ENCODE measurements at places on chromosomes 6 and 20. TPM values are rescaled to one million over a fixed set of nuclear protein-coding genes. Genes with fewer than 3 reads are reported as not detected.

GRCh38 chr6:1609041-1609647 lies 571 bp upstream of the FOXC1 start:
- peak; percentile 69 for DNase-seq

DNA sequence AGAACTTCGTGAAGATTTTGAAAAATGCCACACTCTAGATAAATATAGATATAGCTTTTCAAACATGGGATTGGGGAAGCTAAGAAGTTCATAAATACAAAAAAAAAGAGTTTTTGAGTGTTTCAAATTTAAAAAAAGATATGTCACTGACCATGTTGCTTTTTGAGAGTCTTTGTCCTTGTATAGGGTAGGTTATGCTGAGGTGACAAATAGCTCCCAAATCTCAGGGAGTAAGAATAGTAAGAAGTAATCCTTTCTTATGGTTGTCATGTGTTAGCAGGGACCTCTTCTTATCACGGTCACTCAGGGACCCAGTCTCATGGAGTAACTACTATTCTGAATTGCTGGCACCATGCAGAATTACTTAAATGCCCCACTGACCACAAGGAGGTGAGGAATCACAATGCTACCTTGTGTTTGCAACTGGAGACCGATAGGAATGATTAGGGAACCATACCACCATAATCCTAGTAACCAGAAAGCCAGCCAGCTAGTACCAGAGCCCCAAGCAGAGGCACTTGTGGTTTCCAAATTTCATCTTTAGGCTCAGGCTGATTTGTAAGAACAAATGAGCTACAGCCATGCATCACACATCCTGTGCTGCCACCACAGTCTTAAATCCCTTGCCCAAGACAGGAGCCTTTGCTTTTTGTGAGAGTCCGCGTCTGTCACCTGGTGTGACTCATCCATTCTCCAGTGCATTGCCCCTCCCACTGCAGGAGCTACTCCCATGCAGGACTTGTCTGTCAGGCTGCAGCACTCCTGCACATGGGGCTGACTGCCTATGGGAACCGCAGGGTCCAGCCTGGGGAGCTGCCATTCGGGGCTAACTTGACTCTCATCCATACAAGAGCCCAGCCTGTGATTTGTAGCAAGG lies 42.4 kb upstream of the ADGRF4 start:
- DNase-seq, result peak; percentile 85

GRCh38 chr6:31826793-31827285 lies 699 bp upstream of the HSPA1B start:
- peak; percentile 88 for DNase-seq

The YIPF3 gene
- 127 TPM for total RNA-seq

- DNase-seq, result peak; percentile 83
Observed at GRCh38 chr6:11917951-11918738, 94.0 kb upstream of the HIVEP1 start.

DNA sequence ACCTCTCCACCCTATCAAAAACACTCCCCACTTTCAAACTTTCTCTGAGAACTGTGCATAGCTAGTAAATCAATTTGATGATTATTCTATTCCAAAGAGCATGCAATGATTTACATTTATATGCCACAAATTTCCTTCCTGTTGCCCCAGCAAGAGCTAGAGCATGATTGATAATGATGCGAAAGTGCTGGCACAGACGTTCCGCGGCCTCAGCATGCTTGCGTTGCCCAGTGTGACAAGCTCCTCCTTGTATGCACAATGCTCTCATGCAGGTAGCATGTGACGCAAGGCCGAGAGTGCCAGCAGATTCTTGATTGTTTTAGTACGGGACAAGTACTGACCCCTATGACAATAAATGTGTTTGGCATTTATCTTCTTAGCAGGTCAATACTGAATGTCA lies 696.3 kb upstream of the SLC35B3 start:
- peak; percentile 17 for DNase-seq

DNA sequence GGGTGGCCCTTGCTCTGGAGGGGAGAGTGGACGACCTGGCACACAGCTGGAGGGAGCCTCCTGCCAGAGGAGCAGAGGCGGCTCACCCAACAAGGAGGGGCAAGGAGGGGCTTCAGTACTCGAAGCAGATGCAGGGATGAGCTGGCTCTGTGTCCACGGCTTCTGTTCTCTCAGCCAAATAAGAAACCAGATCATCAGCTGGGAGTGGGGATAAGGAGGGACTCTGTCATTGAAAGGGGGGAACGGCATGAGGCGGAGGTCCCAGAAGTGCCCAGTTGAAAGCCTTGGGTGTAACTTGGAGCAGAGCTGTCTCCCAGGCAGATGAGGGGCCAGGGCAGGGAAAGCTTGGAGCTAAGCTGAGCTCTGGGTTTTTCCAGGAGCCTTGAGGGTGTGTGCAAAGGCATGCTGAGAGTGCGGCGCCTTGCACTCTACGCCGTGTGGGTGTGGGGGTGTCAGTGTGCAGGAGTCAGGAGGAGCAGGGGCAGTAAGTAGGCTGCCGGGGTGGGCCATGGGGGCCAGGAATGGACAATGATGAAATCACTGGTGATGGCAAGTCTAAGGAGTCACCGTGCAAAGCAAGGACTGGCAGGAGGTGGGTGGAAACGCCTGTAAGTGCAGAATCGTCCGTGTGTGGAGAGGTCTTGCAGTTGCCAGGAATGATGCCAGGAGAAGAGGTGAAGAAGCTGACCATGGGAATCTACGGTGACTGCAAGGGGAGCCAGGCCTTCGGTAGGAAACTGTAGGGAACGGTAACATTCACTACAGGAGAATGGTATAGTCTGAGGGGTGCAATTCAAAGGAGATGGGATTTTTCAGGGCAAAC lies 85.4 kb upstream of the FOXQ1 start:
- no peak for DNase-seq

The TRIM40 gene
- not detected for total RNA-seq

The OLIG3 gene
- total RNA-seq, result not detected

DNA sequence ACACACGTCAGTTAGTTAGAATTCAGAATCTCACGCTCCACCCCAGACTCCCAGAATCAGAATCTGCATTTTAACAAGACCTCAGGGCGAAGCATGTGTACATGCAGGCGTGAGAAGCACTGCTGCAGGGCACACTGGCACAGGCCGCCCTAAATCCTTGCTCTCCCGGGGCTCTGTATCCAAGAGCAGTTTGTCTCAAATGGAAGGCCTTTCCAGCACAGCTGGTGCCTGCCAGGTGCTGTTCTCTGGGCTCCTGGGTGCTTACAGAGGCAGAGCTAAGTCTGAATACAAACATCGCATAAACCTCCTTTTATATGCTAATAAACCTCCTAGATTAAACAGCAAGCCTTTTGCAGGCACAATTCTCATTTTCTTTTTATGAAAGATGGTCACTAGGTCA lies 119.1 kb upstream of the CD93 start:
- no peak for DNase-seq

The GTSF1L gene
- total RNA-seq, result not detected
